BJ (cell line): ENCODE measurements at places on chromosomes 5 and 9. TPM values are rescaled to one million over a fixed set of nuclear protein-coding genes. Genes with fewer than 3 reads are reported as not detected.

DNA sequence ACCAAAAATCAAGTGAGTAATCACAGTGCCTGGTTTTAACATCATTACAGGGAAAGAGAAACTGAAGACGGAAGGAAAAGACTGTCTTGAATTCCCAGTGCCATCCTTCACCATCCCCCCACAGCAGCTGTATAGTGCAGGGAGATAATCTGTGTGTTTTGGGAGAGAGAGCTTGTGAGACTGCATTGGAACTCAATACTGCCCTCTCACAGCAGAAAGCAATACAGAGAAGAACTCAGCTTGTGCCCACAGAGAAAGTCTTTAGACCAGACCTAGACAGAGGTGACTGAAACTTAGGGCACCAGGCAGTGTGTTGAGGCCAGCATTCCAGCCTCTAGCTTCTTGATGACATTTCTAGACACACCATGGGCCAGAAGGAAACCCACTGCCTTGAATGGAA, 754.7 kb upstream of the CDH6 start:
- DNase-seq = no peak

Gene GEMIN5
- polyA plus RNA-seq = 7.5 and 7.8 TPM in 2 replicates

DNA sequence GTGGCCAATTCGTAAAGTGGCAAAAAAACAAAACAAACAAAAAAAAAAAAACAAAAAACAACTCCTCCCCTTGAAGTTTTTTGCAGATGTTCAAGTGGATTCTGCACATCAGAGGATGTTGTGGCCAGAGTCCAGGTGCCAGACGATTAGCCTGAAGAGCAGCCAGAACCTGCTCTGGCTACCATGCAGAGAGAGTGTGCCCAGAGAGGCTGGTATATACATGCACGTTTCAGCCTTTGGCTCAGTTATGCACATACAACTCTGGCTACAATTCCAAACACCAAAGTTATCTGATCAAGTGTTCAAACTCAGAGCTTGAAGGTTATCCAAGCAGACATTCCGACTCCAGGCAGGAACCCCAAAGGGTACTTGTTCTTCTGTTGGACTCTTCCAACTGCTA, 34.7 kb downstream of the GGTA1 start:
- no peak for DNase-seq

Gene QRFP
- polyA plus RNA-seq = not detected in 2 replicates

Gene MOB3B
- polyA plus RNA-seq = 0.04 and 0.05 TPM in 2 replicates

GRCh38 chr9:561427-561826, 280.1 kb upstream of the DMRT1 start:
- DNase-seq = peak; percentile 30

- no peak for DNase-seq
These were observed 33.7 kb downstream of the LHX2 start for GRCh38 chr9:124045076-124045829.

Gene POLR1E
- 21.6 and 28.7 TPM in 2 replicates for polyA plus RNA-seq

GRCh38 chr5:56346741-56347535, 113.8 kb upstream of the ANKRD55 start:
- DNase-seq = peak; percentile 57

GRCh38 chr9:130707225-130707976, 13.8 kb downstream of the EXOSC2 start:
- no peak for DNase-seq

Gene NRG2
- not detected in 2 replicates for polyA plus RNA-seq
